Effector memory CD8-positive, alpha-beta T cell (primary cell): ENCODE measurements at places on chromosomes 7 and 10.
A peak's percentile ranks its signal among the peaks of the same experiment; 100 is the strongest.

DNA sequence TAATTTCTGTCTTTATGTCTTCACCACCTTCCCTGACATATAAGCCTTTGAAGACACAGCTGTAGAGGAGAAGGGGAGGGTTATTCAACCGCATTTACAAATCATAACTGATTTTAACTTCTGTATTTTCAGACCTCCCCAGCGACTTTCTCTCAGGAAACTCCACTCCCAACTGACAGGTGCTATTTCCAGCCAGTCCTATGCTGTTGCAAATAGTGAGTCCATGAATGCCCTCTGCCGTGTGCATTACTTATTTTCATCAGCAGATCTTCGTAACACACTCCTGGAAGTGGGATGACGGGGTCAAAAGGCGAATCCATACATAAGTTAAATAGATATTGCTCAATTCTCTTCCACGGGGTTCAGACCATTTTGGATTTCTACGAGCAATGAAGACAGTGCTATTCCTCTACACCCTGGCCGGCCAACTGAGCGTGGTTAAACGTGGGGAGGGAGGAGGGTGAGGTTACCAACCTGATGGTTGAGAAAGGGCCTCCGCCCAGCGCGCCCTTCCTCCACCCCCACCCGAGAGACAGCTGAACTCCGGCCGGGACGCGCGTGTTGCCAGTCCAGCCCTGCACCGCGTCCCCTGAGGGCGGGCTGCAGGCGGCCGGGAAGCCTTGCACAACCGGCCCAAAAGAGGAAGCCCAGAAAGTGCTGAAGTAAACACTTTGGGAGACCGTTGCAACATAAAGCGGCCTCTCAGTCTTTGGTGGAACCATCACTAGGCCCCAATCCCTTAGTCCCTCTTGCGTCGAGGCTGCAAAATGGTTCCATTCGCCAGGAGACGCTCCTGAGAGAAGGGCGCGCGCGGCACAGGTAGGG is at the start of gene APBB1IP:
APBB1IP (plus strand) TSS at position 705 of the 825 bp plus-strand sequence. CDS start 53,986 bp downstream, outside the sequence.
- DNase-seq = peak; percentile 36

DNA sequence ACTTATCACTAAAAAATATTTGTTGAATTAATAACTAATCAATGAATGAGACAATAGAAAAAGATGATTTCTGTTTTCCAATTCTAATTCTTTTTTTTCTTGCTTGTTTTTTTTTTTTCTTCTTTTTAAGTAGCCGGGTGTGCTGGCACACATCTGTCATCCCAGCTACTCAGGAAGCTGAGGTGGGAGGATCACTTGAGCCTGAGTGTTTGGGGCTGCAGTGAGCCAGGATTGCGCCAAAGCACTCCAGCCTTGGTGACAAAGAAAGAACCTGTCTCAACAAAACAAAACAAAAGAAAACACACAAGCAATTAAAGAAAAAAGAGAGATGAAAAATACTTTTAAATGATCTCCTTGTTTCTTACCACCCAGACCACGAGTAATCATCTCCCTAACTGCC is 1109.3 kb downstream of the REEP3 start:
- DNase-seq = no peak

GRCh38 chr10:120841522-120842189 is 9.5 kb upstream of the WDR11 start:
- no peak for DNase-seq

DNA sequence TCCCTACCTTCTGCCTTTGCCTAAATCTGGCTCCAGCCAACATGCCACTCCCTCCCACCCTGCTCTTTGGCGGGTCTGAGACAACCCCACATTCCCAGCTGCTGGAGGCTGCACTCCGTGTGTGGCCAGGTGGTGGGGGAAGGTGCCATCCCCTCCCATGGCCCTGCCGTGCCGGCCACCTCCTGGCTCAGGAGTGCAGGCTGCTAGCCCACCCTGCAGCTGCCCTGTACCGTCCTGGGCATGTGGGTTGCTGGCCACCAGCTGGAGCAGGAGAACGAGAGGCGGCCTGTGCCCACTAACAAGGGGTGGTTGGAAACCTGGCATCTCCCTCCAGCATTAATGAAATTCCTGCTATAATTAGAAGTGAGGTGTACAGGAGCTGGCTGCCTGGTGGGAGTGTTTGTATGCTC is 97.6 kb downstream of the ZMIZ1 start:
- DNase-seq = no peak

- DNase-seq = no peak
These were observed 16.7 kb upstream of the TEX36 start for GRCh38 chr10:125699562-125700143.

DNA sequence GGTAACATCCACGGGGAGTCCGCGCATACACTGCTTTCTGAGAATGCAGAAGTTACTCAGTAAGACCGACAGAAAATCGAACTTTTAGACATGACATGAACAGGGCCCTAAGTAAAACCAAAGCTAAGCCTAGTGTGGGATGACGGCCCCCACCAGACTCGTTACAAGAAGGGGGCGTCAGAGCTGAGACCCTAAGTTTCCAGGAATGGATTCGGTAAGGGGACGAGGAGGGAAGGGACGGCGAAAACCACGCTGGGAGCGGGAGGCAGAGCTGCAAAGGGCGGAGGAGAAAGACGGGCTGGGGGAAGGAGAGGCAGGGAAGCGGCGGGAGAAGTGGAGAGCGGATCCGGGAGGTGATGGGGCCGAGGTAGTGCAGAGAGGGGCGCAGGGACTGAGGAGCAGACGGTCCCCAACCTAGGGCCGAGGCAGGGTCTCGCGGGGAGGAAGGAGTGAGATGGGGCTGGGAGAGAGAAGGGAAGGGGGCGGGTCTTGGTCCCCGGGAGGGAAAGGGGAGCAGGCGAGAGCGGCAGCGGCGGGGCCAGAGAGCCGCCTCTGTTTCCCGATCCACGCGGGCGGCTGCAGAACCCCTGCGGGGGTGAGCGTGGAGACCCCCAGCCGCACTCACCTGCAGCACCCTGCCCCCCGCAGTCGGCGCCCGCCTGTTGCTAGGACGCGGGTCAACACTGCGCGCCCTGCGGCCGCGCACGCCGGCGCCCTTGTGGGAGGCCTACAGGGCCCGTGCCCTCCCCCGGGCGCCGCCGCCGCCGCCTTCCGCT is 513 bp downstream of the ODAD2 start:
- peak; percentile 1 for DNase-seq

DNA sequence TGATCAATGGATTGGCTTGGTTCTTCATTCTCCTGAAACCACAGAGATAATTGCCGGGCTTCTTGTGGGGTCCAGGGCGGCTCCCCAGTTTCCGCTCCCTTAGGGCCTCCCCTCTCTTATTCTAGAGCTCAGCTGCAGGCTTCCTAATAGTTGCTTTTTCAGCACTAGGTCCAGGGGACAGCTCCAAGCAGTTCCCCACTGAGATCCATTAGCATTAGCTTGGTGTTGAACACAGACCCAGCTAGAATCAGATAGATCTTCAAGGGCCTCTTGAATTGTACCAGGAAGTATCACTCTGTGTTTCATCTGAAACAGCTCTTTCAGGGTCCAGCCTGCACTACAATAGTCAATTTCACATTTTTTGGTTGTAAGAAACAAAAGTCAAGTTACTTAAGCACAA is 238.7 kb downstream of the SEC23IP start:
- DNase-seq = no peak

- no peak for DNase-seq
These were observed 96.0 kb downstream of the GPR85 start for GRCh38 chr7:112990624-112991023.

DNA sequence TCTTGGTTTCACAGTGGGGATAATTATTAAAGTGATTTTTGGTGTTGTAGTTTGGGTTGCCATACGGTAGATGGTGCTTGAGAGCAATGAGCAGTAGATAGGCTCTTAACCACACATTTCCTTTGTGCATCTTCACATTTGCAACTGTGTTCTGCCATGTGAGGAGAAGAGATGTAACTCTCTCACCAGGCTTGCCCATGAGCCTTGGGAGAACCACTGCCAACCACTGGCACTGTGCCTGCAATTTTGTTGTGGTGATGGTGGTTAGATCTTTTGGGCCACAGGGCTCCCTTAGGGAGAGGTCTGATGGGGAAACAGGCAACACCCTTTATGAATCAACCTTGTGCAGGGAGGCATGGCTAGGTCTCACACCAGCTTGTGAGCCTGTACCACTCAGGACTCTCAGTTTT is 204.3 kb downstream of the CCDC7 start:
- no peak for DNase-seq

DNA sequence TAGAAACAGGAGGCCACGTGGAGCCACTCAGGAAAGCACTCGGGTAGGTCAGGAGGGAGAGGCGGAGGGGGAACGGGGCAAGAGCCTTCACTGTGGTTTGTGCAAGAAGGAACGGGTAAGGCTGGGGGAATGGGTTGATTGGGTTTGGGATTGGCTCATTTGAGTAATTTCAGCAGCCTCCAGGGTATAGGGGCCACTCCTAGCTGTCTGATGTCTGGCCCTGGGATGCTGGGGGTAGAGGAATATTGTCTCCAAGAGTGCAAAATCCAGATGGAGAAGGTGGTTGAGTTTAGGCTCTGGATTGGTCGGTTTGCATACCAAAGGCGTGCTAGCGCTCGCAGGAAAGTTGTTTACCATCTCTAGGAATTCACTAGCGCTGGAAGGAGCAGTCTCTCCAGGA is 47.2 kb downstream of the MYL10 start:
- no peak for DNase-seq

GRCh38 chr10:125472010-125472607 is 210.9 kb downstream of the TEX36 start:
- no peak for DNase-seq

GRCh38 chr10:78794736-78795455 is 273.9 kb upstream of the ZMIZ1 start:
- no peak for DNase-seq

GRCh38 chr7:41574377-41574776 is 128.5 kb downstream of the INHBA start:
- DNase-seq = no peak

DNA sequence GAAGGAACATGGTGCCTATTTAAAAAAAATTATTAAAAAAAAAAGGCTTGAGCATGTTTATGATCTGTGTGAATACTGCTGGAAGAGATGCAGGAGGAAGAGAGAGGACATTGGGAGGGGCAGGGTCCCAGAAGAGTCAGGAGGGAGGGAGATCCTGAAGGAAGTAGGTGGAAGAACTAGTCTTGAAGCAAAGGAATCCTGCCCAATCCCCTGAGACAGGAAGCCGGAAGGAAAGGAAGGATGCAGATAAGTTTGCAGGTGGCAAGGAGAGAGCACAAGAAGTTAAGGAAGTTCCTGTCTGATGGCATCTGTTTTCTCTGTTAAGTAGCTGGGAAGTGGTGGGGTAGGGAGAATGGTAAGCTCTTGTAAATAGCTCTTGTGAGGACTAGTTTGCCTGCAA is 318.5 kb downstream of the DOCK4 start:
- DNase-seq = no peak

DNA sequence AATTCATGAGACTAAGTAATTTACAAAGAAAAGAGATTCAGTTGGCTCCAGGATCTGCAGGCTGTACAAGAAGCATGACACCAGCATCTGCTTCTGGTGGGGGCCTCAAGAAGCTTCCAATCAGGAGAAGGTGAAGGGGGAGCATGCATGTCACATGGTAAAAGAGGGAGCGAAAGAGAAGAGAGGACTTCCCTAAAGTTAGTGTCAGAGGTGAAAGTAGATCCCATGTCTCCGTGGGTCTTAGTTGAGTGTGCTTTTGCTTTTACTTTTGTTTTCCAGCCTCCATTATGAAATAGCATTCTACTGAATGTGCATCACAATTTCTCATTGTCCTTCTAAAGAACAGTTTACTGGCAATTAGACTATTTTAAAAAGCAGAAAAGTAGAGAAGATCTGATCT is 213.6 kb upstream of the FZD1 start:
- no peak for DNase-seq

DNA sequence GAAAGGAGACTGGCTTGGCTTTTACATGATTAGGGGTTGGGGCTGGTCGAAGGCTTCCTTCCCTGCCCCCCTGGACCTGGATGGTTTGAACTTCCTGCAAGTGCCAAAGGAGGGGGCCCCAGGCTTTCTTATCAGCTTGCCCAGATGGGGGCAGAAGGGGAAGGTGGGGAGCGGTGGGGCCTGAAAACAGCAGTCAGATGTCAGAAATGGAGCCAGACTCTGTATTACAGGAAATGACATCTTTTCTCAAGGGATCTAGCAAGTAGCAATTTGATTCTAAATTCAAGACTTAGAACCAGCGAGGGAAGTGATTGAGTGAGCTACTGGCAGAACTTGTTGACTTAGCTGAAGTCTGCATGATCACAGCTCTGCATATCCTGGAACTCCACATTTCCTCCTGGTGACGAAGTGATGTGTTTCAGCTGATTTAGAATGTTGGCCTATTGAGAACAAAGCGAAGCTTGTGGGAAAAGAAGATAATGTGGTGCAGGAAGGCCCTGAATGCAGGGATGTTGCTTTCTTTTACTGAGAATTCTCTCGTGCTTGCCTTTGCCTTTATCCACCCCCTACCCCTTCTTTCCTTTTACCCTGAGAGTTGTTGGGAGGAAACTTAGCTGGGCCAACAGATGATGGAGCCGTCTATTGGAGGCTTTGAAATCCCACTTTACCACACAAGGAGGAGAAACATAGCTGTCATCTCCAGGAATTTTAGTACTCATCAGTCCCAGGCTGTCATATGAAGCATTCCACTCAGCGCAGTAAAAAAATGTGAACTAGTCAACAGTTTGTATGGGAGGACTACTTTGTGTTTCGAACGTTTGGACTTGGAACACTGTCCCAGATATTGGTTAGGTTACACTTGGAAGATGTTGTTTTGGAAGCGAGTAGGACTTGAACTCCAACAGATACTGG is 43.2 kb downstream of the CCNY start:
- DNase-seq = no peak

- no peak for DNase-seq
These were observed 1.3 kb upstream of the ITPRIP start for GRCh38 chr10:104339469-104340110.

- no peak for DNase-seq
These were observed 33.8 kb upstream of the ZFAND2A start for GRCh38 chr7:1193593-1194424.

GRCh38 chr7:73452999-73453635 is 19.5 kb downstream of the FZD9 start:
- no peak for DNase-seq

GRCh38 chr10:78203915-78204818 is 170.5 kb downstream of the RPS24 start:
- DNase-seq = no peak

DNA sequence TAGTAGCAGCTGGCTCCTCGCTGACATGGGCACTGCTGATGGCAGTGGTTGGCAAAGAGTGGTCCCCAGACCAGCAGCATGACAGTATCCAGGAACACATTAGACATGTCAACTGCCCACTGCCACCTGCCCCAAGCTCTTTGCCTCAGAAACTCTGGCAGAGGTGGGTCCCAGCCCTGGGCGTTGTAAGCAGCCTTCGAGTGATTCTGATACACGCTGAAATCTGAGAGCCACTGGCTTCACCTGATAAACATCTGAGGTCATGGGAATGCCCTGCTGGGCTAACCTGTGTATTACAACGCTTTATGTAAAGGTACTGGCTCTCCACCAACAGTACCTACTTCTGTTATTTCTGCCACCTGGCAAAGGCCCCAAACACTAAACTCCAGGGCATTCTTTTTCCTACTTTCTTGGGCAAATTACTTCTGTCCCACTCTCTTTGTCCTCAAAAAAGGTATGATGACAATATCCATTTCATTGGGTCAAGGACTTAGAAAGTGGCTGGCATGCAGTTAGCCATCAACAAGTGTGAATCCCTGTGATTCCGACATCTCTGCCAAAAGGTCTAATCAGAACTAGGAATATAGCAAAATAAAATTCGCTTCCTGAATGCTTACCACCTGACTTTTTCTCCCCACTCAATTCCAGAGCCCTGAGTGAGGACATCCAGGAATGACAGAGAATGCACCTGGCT is 9.2 kb downstream of the SGMS1 start:
- DNase-seq = no peak

- no peak for DNase-seq
These were observed 765 bp downstream of the SLC25A40 start for GRCh38 chr7:87875151-87876039.

- no peak for DNase-seq
These were observed 12.3 kb downstream of the KLF14 start for GRCh38 chr7:130721486-130722277.
